ENCODE measurements at places on chromosomes 11 and 22.

DNA sequence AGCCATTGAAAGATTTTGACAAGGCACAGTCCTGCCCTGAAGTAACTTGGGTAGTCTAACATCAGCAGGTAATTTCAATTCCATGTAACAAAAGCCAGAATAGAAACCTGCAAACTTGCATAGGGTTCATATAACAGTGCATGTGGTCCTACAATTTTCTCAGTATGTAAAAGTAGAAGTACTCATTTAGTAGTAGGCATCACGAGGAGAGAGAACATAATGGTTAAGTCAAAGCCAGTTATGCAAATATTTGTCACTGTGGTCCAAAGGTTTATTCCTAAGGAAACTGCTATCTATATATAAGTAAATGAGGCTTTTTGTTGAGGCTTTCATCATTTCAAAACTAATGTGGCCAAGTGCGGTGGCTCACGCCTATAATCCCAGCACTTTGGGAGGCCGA is 10.1 kb downstream of the ATP5MG start:
- no peak for DNase-seq

DNA sequence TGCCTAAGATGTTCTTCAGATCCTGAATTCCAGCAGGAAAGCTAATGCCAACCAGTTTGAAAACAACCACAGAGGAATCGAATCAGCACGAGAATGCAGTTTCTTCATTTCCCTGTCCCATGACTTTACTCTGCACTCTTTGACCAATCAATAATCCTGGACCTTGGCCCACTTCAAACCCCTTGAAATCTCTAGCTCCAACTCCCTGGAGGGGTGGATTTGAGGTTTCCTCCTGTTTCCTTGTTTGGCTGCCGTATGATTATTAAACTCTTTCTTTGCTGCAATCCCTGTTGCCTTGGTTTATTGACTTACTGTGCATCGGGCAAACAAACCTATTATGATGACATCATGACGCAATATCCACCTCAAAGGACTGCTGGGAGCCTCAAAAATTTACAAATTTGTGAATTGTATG is 109.3 kb downstream of the FBXO7 start:
- no peak for DNase-seq

GRCh38 chr11:17259519-17259918 is 17.0 kb upstream of the NUCB2 start:
- DNase-seq, result no peak

GRCh38 chr11:69470301-69470700 is 11.2 kb upstream of the LINC01488 start:
- no peak for DNase-seq

GRCh38 chr11:116132273-116132978 is 628.2 kb upstream of the CADM1 start:
- no peak for DNase-seq
